ENCODE measurements at places on chromosomes 5 and 9. TPM values are rescaled to one million over a fixed set of nuclear protein-coding genes. Genes with fewer than 3 reads are reported as not detected.
A peak's percentile ranks its signal among the peaks of the same experiment; 100 is the strongest.

- H3K36me3 ChIP-seq, result no peaks in the 10 kb centered on the region
- DNase-seq, result no peak
- H3K27me3 ChIP-seq, result no peaks in the 10 kb centered on the region
Measured at GRCh38 chr5:6567835-6568234, 65.0 kb downstream of the NSUN2 start.

- no peak overlapping the region for H3K4me3 ChIP-seq
- H3K36me3 ChIP-seq, result no peaks in the 10 kb centered on the region
- DNase-seq, result no peak
- no peaks in the 10 kb centered on the region for H3K4me1 ChIP-seq
- no peak overlapping the region for H3K27ac ChIP-seq
- H3K27me3 ChIP-seq, result no peaks in the 10 kb centered on the region
Measured at GRCh38 chr9:34684145-34684544, 6.9 kb downstream of the CCL19 start.

- no peak for DNase-seq
- H3K36me3 ChIP-seq, result no peaks in the 10 kb centered on the region
- H3K4me3 ChIP-seq, result no peak overlapping the region
- no peak overlapping the region for H3K27ac ChIP-seq
- H3K4me1 ChIP-seq, result no peaks in the 10 kb centered on the region
- H3K27me3 ChIP-seq, result no peaks in the 10 kb centered on the region
Measured at GRCh38 chr5:56064984-56065383, 70.2 kb upstream of the IL6ST start.

GRCh38 chr5:96431376-96432187, 1.5 kb downstream of the PCSK1 start:
- peaks cover 24% of the 10 kb centered on the region for H3K27me3 ChIP-seq
- H3K4me1 ChIP-seq, result no peaks in the 10 kb centered on the region
- H3K27ac ChIP-seq, result no peak overlapping the region
- no peaks in the 10 kb centered on the region for H3K36me3 ChIP-seq
- no peak overlapping the region for H3K4me3 ChIP-seq

- peaks cover 45% of the 10 kb centered on the region for H3K27me3 ChIP-seq
- H3K4me3 ChIP-seq, result peak overlapping the region; percentile 83
- H3K36me3 ChIP-seq, result no peaks in the 10 kb centered on the region
Measured at GRCh38 chr9:86945728-86946200, 1.5 kb downstream of the GAS1 start.

DNA sequence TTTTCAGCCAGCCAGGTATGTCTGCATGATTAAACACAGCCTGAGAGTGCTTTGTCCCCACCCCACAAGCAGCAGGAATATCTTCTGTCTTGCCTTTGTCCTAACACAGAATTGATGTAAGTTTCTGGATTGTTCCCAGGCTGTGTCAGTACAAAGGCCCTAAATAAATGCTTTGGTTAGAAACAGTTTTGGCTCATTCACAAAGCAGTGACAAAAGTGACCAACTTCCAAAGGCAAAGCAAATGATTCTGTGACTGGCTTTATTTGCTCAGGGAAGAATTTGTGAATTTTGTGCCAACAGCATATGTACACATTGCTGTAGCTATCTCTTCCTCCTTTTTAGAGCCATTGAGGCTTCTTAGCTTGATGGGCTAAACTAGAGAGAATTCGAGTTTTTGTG, 133.7 kb downstream of the PLPPR1 start:
- no peaks in the 10 kb centered on the region for H3K4me1 ChIP-seq
- H3K36me3 ChIP-seq, result no peaks in the 10 kb centered on the region
- DNase-seq, result no peak
- H3K27me3 ChIP-seq, result no peaks in the 10 kb centered on the region
- no peak overlapping the region for H3K27ac ChIP-seq

DNA sequence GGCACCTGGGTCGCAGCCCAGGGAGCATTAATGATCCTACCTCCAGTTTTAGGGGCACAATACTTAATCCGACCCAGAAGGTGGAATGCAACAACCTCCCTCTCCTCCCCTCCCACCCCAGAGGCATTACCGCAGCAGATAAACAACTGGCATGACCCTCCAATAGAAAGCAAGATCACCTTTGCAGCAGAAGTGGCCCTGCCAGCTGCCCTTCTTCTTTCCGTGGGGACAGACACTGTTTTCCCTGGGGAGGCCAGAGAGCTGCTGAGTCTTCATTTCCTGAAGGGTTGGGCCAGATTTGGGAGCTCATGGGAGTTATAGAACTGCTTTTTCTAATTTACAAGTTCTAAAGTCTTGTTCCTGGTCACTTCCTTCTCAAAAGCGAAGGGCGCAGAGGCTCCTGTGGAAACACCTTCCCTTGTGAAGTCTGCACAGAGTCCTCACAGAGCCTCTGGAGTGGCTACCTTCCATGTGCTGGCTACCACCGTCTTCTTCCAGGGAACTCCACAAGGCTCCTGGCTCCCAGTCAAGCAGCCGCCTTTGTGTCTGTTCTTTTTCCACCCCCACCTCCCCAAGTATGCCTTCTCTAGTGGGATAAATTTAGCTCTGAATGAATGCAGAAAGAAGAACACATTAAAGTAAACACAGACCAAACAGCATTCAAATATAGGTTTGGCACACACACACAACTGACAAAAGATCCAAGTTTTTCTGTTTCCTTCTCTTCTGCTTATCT, 8.0 kb upstream of the PALM2AKAP2 start:
- no peaks in the 10 kb centered on the region for H3K27me3 ChIP-seq
- H3K27ac ChIP-seq, result no peak overlapping the region
- no peaks in the 10 kb centered on the region for H3K36me3 ChIP-seq
- no peak overlapping the region for H3K4me3 ChIP-seq

DNA sequence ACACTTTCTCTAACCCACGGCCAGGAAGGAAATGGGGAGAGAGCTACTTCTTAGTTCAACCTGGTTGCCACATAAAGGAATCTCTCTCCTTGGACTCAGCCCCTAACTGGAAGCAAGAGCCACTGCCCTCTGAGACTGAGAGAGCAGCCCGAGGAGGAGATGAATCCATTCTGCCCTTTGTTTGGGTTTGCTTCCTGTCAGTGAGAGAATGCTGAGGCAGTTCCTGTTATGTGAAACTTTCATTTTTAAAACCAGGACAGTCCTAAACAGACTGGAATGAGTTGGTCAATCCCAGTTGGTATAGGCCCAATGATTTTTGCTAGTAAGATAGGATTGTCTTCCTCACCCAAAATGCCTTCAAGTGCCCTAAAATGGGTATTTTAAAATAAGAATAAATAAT, 205.1 kb downstream of the NTRK2 start:
- no peaks in the 10 kb centered on the region for H3K36me3 ChIP-seq
- no peaks in the 10 kb centered on the region for H3K4me1 ChIP-seq
- H3K27me3 ChIP-seq, result no peaks in the 10 kb centered on the region

DNA sequence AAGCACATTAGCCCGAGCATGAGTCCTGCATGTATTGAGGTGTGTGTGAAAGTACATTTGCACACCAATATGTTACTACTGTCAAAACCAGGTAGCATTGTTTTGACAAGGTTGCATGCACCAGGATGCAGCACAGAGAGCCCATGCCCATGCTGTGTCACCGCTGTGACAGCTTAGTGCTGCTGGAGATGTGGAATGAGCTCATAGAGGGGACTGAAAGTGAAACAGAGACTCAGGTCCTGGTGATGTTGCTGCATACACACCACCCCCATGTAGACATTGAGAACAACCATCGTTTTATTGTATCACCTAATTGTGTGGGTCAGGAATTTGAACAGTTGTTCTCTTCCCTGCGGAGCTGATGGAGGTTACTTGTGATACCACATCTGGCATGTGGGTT, 53.0 kb downstream of the GADD45G start:
- H3K36me3 ChIP-seq, result no peaks in the 10 kb centered on the region
- H3K4me1 ChIP-seq, result peaks cover 16% of the 10 kb centered on the region
- no peak overlapping the region for H3K27ac ChIP-seq
- H3K27me3 ChIP-seq, result no peaks in the 10 kb centered on the region
- DNase-seq, result no peak
- no peak overlapping the region for H3K4me3 ChIP-seq

DNA sequence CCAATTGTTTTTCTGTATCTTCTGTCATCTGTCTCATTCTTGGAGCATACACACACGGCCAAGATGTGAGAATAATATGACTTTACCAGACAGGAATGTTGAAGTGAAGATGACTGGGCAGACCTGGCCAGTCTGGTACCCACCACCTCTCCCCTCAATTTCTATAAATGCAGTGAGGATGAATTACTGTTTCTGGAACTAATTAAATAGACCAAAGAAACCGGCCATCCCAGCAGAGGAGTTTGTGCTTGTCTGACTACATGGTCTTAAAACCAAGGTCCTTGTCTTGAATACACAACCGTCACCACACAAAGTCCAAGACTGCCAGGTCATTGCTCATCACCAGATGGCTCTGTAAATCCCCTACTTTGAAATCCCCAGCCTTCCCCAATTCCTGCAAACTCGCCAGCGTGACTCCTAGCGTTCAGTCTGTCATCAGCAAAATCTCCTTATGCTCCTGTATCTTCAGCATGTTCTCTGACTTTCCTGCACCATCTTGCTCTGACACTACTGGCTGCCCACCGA, 147.2 kb downstream of the PDE4D start:
- H3K4me3 ChIP-seq, result no peak overlapping the region
- no peaks in the 10 kb centered on the region for H3K36me3 ChIP-seq
- H3K4me1 ChIP-seq, result no peaks in the 10 kb centered on the region

DNA sequence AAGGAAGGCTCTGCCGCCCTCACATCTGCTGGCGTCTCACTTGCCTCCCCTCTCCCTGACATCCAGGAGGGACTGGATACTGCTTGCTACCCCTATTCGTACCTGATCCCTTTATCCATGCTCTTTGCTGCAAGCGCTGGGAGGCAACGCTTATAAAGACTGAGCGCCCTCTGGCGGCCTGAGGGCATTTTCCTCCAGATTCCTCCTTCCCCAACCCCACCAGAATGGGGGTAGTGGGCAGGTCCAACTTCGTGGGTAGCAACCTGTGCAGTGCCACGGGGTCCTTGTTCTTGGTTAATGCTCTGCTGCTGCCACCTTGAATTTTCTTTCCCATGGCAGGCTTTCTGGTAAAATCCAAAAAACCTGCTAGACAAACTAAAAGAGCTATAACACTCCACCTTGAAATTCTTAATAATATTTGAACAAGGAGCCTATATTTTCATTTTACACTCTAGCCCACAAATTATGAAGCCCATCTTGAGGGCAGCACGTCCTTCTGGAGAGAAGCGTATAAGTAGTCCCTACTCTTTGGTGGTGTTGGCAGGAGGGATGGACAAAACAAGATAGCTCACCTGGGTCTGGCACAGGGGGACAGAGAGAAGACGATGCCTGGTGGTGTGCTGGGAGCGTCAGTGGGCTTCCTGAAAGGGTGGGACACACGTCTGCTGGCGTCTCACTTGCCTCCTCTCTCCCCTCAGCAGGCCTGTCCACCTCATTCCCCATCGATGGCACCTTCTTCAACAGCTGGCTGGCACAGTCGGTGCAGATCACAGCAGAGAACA, 52.5 kb downstream of the JADE2 start:
- H3K36me3 ChIP-seq, result peaks cover 24% of the 10 kb centered on the region
- peak; percentile 85 for DNase-seq
- H3K4me3 ChIP-seq, result no peak overlapping the region
- H3K27ac ChIP-seq, result no peak overlapping the region
- no peaks in the 10 kb centered on the region for H3K27me3 ChIP-seq

DNA sequence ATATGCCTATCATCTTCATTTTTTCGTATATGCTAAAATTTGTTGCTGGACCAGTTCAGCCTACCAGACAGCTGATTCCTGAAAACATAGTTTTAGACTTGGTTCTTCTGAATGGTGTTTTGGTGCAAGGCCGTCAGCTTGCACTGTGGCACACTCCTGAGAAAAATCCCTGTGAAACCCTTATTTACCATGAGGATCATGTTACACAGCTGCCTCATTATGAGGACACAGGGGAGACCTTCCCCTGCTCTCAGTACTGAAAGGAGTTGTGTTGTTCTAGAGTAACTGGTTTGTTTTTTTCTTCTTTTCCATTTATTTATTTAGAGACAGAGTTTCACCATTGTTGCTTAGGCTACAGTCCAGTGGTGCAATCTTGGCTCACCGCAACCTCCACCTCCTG, 37.6 kb downstream of the MAST4 start:
- no peaks in the 10 kb centered on the region for H3K27me3 ChIP-seq
- no peak overlapping the region for H3K4me3 ChIP-seq
- no peak overlapping the region for H3K27ac ChIP-seq
- H3K4me1 ChIP-seq, result no peaks in the 10 kb centered on the region
- H3K36me3 ChIP-seq, result no peaks in the 10 kb centered on the region

DNA sequence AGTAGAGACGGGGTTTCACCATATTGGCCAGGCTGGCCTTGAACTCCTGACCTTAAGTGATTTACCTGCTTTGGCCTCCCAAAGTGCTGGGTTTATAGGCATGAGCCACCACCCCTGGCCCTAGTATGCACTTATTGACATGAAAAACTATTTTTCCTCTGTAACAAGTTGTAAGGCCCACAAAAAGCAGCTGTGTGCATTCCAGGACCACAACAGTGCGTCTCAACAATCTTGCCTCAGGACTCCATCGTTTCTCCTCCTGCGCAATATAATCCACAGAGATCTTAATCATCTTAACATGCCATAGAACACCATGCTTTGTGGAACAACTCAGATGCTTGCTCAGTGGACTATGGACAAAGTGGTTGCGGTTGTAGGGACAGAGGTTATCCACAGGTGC, 10.2 kb downstream of the OR2V1 start:
- H3K27me3 ChIP-seq, result peaks cover 6% of the 10 kb centered on the region
- no peaks in the 10 kb centered on the region for H3K4me1 ChIP-seq
- no peak overlapping the region for H3K4me3 ChIP-seq
- DNase-seq, result no peak

DNA sequence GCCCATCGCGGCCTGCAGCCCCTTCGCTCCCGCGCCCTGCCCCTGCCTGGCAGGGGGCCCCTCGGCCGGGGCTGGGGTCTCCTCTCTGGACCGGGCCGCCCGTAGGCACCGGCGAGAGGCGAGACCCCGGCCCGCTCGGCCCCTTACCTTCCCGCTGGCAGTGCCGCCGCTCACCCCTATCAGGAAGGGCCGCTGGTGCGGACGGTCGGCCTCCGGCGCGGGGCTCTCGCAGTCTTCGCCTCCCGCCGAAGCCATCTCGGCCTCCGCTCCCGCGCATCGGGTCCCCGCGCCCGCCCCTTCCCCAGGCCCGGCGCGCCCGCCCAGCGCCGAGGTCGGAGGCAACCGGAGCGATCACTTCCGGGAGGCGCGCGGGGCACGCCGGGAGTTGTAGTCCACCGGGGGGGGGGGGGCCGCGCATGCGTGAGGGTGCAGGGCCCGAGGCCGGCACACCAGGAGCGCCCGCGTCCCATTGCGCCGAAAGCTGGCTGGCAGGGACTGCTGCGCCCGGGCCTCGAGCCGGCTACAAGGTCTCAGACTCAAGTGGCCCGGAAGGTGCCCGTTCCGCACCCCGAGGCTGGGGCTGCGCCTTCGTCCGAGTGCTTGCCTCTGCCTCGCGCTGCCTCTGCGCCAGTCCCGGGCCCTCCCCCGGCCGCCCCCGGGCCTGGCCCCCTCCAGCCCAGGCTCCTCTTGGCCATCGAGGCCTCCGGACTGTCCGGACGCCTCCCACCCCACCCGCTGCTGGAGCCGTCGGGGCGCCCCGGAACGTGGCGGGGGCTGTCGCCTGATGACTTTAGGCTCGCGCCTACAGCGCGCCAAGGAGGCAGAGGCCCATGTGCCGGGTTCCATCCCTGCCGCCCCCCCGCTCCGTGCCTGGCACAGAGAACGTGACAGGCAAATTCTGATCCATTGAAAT, at the start of gene UCK1:
Gene UCK1, minus strand, starts transcription at position 344 of the 913 bp plus-strand sequence. Its CDS starts 89 bp downstream, at position 255.
- peak within 1 kb of the TSS; percentile 100 for H3K4me3 ChIP-seq
- peak; percentile 71 for DNase-seq
- H3K4me1 ChIP-seq, result peaks cover 10% of the 10 kb centered on the region
- H3K27ac ChIP-seq, result peak within 1 kb of the TSS; percentile 36

The SPATA31C1 gene
- not detected for total RNA-seq

The TMEM174 gene
- not detected for total RNA-seq

The SPINK6 gene
- not detected for total RNA-seq

The FAM153A gene
- 4.4 TPM for total RNA-seq

The FCN2 gene
- total RNA-seq, result not detected

The TMC1 gene
- 0.29 TPM for total RNA-seq

The PCDHGB2 gene
- 0.47 TPM for total RNA-seq

Measured in colonic mucosa (tissue), 4 donors.